NCI-H2081 treated with DMSO at 0.1 percent for 48 hours (cell line): ENCODE measurements at places on chromosomes 3 and 15.

- no peak for DNase-seq
Measured at GRCh38 chr3:65234499-65234898, 546.7 kb upstream of the ADAMTS9 start.

DNA sequence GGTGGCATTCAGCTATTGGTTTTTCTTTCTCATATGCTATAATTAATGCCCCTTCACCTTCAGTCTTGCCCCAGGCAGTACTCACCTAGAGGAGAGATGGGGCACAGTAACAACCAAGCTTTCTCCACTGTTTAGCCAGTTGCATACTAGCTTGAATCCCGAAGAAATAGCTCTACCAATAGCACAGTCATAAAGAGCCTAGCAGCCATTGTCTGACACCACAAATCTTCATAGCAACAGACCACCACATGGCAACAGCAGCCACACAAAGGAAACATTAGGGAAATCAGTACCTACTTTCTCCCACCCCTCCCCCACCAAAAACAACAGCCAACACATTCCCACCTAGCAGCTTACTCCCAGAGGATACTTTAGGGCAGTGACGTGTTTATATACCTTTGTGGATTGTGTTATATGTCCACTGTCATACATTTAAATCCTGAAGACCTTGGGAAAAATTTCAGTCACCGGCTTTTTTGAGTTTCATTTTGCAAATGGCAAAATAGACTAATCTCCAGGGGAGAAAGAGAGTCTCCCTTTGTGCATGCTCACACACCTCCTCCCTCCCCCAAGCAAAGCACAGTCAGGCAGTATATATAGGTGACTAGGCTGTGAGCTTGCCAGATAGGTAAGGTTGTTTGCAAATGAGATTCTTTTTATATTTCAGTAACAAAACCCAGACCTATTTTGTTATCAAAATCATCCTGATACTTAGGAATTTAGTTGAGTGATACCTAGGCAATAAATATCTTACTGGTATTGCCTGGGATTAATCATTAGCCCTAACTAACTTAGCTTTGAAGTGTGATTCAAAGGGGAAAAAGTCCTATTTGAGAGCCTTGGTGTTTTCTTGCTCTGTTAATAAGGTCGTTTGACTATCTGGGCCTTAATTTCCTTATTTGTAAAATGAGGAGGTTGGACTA lies 140.6 kb downstream of the RBPMS2 start:
- DNase-seq, result peak; percentile 64

DNA sequence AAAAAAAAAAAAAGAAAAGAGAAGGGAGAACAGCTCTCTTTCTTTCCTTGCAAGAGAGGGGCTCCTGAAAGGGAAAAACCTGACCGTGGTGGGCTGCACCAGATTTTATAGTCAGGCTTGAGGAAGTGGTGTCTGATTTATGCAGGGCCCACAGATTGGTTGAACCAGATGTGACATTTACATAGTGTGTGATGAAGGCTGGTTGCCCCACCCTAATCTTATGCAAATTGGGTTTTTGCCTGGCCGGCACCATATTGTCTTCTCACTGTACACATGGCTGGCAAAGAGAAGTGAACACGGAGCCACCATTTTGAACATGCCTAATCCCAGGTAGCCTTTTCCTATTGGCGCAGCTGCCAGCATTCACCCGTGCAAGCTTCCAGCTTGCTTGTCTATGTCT lies 154.4 kb downstream of the OXSM start:
- DNase-seq, result no peak

- DNase-seq, result no peak
Measured at GRCh38 chr15:39413558-39413957, 167.3 kb upstream of the THBS1 start.

GRCh38 chr3:173030273-173030672 lies 110.8 kb downstream of the SPATA16 start:
- DNase-seq, result no peak

DNA sequence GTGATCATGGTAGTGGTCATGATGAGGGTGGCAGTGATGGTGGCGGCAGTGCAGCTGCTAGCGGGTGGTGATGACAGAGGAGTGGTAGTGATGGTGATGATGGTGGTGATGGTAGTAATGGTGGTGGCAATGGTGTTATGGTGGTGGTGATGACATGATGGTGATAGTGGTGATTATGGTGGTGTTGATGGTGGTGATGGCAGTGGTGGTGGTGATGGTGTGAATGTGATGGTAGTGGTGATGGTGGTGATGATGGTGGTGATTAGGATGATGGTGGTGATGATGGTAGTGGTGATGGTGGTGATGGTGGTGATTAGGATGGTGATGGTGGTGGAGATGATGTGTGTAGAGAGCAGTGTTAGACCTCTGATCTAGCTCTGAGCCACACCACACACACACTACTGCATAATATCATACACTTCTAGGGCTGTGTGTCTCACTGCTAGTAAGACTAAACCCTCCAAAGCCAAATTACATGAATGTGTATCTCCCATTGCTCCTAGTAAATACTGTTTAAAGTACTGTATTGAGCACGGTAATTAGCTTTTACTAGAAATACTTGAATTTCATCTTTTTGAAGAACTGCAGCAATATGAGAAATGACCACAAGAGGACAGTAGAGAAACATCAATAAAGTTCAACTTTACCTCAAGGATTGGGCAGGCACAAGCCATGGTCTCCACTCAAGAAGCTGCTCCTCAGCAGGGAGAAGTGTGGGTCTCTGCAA lies 28.8 kb downstream of the TMED3 start:
- DNase-seq, result no peak
